ENCODE measurements at places on chromosomes 11 and 22. TPM values are rescaled to one million over a fixed set of nuclear protein-coding genes. Genes with fewer than 3 reads are reported as not detected.

The UCP3 gene
- 1.8 TPM for total RNA-seq

The CD248 gene
- total RNA-seq, result 24.9 TPM

The SERPING1 gene
- total RNA-seq, result 823 TPM

The MOV10L1 gene
- 0.44 TPM for total RNA-seq

The ART1 gene
- not detected for total RNA-seq

The LRRC10B gene
- total RNA-seq, result 1.5 TPM

- H3K4me1 ChIP-seq, result no peaks in the 10 kb centered on the region
- no peaks in the 10 kb centered on the region for H3K36me3 ChIP-seq
- H3K27ac ChIP-seq, result peak overlapping the region; percentile 99
- DNase-seq, result peak; percentile 78
- no peaks in the 10 kb centered on the region for H3K27me3 ChIP-seq
Measured at GRCh38 chr22:46079861-46080821, 70.2 kb upstream of the PPARA start.

DNA sequence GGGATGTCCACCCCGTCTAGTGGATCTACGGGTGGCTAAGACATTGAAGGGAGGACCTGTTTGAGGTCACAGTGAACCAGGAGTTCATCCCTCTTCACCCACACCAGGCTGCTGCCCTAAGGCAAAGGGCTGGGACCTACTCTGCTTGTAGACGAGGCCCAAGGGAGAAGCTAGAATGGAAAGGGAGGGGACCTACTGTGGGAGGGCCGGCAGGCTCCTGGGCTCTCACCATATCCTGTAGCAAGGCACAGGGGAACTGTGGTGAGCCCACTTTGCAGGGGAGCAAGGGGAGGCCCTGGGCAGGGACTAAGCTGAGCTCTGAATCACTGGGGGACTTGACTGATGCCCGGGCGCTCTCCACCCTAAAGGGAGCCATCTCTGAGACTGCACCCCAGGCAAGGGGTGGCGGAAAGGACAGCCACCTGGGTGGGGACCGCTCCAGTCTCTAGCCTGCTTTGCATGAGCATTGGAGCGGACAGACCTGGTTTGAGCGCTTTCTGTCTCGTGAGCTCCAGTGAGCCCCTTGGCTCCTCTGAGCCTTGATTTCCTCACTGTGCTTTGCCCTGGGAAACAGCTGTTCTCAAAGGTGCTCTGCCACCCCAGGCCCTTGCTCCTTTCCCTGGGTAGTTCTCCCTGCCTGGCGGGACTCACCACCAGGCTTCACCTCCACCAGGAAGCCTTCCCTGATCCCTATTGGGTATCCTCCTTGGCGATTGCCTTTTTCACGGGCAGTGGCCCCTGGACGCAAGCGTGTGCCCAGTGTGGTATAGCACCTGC lies 24.2 kb downstream of the PARVG start:
- no peaks in the 10 kb centered on the region for H3K4me1 ChIP-seq
- H3K36me3 ChIP-seq, result no peaks in the 10 kb centered on the region
- no peak overlapping the region for H3K27ac ChIP-seq
- H3K27me3 ChIP-seq, result peaks cover 8% of the 10 kb centered on the region
- peak; percentile 38 for DNase-seq
- H3K4me3 ChIP-seq, result no peak overlapping the region

DNA sequence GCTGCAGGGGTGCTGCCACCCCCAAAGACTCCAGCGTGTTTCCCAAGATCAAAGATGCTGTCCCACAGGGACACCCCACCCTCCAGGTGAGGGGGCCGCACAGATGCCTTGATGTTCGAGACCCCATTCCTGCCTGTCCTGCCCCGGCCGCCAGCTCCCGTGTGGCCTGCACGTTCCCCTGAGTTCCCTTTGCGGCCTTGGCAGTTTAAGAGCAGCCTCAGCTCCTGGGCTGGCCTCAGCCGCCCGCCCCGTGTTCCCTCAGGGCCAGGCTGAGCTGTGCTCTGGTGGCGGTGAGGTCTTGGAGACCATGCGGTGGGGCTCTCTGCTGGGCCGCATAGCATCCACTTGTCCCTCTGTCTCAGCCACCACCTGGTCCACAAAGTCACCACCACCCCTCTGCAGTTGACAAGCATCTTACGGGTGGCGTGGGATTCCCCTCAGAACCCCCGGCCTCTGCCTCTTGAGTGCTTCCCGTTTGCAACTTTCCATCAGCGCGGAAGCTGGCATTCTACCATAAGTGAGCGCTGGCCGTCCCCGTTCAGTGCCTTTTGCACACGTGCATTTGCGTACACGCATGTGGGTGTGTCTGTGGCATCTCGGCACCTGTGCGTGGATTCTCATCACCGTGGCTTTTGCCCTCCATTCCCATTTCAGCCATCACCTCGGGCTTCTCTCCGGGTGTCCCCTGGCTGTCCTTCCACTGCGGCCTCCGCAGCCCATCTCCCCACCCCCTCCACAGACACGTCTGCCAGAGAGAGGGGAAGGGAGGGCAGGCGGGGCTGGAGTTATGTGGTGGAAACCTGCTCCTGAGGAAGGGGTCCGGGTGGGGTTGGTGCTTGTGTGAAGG lies 35.9 kb downstream of the CTTN start:
- no peak for DNase-seq
- H3K27me3 ChIP-seq, result no peaks in the 10 kb centered on the region
- H3K36me3 ChIP-seq, result peaks cover 14% of the 10 kb centered on the region
- no peaks in the 10 kb centered on the region for H3K4me1 ChIP-seq
- no peak overlapping the region for H3K4me3 ChIP-seq

GRCh38 chr11:66238786-66239413 lies 29.5 kb upstream of the RAB1B start:
- H3K4me3 ChIP-seq, result no peak overlapping the region
- no peaks in the 10 kb centered on the region for H3K4me1 ChIP-seq
- no peaks in the 10 kb centered on the region for H3K27me3 ChIP-seq
- no peaks in the 10 kb centered on the region for H3K36me3 ChIP-seq
- H3K27ac ChIP-seq, result no peak overlapping the region
- DNase-seq, result no peak

GRCh38 chr11:61082931-61083531 lies 19.3 kb upstream of the CD5 start:
- H3K27ac ChIP-seq, result no peak overlapping the region
- H3K36me3 ChIP-seq, result no peaks in the 10 kb centered on the region
- H3K4me1 ChIP-seq, result no peaks in the 10 kb centered on the region
- H3K4me3 ChIP-seq, result no peak overlapping the region
- no peaks in the 10 kb centered on the region for H3K27me3 ChIP-seq
- no peak for DNase-seq

DNA sequence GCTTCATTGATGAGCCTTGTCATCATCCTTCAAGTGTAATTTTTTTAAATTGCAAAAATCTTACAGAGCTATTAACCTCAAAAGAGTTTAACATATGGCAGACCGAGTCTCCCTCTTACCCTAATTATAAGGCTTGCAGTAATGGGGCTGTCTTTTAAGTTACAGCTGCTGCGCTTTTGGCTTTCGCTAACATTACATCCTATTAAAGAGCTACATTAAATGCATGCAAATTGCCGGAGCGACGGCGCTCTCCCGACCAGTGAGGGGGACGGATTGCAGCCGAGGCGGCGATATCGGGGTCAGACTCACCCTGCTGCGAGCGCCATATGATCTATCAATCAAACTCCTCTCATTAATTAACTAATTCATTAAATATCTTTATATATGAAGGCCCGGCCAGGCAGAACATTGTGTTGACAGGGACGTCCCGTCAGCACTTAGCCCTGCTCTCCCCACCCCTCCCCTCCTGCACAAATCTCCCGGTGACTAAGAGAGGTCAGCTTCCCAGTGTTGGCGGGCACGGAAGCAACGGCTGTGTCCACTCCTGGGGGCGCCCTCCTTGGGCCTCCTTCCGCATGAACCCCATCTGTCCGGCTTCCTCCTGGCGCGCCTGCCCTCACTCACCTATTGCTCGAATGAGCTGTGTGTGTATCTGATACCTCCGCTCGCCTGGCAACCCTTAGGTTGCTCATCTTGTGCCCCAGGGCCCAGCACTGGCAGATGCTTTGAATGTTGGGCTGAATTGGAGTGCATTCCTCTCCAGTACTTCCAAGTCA lies 156.0 kb upstream of the CADM1 start:
- H3K27ac ChIP-seq, result no peak overlapping the region
- DNase-seq, result no peak
- no peaks in the 10 kb centered on the region for H3K36me3 ChIP-seq
- H3K4me3 ChIP-seq, result peak overlapping the region; percentile 64
- no peaks in the 10 kb centered on the region for H3K4me1 ChIP-seq

DNA sequence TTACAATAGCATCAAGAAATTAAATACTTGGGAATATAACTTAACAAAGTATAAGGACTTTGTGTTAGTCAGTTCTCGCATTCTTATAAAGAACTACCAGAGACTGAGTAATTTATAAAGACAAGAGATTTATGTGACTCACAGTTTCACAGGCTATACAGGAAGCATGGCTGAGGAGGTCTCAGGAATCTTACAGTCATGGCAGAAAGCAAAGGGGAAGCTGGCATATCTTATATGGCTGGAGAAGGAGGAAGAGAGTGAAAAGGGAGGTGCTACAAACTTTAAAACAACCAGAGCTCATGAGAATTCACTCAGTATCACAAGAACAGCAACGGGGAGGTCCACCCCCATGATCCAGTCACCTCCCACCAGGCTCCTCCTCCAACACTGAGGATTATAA lies 32.0 kb upstream of the CCDC134 start:
- H3K36me3 ChIP-seq, result no peaks in the 10 kb centered on the region
- no peak for DNase-seq
- H3K4me3 ChIP-seq, result no peak overlapping the region
- H3K27ac ChIP-seq, result no peak overlapping the region
- H3K27me3 ChIP-seq, result no peaks in the 10 kb centered on the region

DNA sequence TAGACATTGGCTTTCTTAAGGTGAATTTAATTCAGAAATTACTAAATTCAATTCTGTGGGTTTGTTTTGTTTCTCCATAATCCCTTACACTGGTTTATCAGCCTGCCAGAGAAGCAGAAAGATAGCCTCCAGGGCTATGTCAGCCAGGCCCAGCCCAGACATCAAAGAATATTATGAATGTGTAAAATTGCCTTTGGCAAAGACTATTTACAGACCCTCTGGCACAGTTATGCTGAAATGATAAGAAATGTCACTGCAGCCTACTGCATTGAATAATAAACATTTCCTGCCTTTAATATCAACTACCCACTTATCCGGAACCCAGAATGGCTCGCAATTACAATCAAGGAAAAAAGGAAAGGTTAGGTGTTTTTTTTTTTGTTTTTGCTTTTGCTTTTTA lies 562.5 kb upstream of the LRRC4C start:
- no peak overlapping the region for H3K4me3 ChIP-seq
- H3K4me1 ChIP-seq, result no peaks in the 10 kb centered on the region
- no peak overlapping the region for H3K27ac ChIP-seq

DNA sequence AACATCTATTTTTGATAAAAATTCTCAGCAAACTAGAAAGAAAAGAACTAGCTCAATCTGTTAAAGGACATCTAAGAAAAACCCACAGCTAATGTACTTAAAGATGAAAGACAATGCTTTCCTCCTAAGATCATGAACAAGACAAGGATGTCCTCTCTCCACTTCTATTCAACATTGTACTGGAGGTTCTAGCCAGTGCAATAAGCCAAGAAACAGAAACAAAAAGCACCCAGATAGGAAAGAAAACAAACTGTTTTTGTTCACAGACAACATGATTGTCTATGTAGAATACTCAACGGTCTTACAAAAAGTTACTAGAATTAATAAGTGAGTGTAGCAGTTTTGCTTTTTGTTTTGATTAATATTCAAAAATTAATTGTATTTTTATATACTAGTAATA lies 7.8 kb downstream of the CD3D start:
- no peak overlapping the region for H3K4me3 ChIP-seq
- H3K36me3 ChIP-seq, result no peaks in the 10 kb centered on the region
- H3K27ac ChIP-seq, result no peak overlapping the region
- H3K27me3 ChIP-seq, result no peaks in the 10 kb centered on the region
- H3K4me1 ChIP-seq, result no peaks in the 10 kb centered on the region

- H3K4me1 ChIP-seq, result no peaks in the 10 kb centered on the region
- no peak overlapping the region for H3K4me3 ChIP-seq
- DNase-seq, result no peak
- no peaks in the 10 kb centered on the region for H3K36me3 ChIP-seq
- H3K27ac ChIP-seq, result no peak overlapping the region
Measured at GRCh38 chr11:42890773-42891172, 421.0 kb upstream of the API5 start.

DNA sequence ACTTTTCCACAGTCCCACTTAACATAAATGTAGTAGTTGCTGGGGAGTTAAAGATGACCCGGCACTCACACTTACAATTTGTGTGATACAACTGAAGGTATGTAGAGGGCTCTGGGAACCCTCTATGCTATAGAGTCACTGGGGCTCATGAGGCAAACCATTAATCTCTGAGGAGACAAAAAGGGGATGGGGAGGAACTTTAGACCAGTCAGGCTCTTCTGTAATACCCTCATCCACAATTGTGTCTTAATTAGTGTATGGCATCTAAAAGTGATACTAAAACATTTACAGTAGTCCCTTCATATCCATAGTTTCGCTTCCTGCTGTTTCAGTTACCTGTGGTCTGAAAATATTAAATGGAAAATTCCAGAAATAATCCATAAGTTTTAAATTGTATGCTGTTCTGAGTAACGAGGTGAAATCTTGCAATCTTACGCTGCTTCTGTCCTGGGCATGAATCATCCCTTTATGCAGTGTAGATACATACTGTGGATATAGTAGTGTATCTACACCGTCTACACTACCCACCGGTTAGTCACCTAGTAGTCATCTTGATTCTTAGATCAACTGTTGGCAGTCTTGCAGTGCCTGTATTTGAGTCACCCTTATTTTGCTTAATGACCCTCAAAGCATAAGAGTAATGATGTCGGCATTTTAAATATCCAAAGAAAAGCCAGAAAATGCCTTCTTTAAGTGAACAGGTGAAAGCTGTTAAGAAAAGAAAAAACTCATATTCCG lies 12.2 kb downstream of the CBL start:
- H3K36me3 ChIP-seq, result no peaks in the 10 kb centered on the region
- no peak for DNase-seq
- H3K4me3 ChIP-seq, result no peak overlapping the region
- H3K27ac ChIP-seq, result no peak overlapping the region
- no peaks in the 10 kb centered on the region for H3K27me3 ChIP-seq

- no peak for DNase-seq
- H3K27ac ChIP-seq, result no peak overlapping the region
- no peak overlapping the region for H3K4me3 ChIP-seq
- no peaks in the 10 kb centered on the region for H3K27me3 ChIP-seq
- no peaks in the 10 kb centered on the region for H3K36me3 ChIP-seq
- no peaks in the 10 kb centered on the region for H3K4me1 ChIP-seq
Measured at GRCh38 chr11:75028724-75029123, 40.0 kb downstream of the NEU3 start.

DNA sequence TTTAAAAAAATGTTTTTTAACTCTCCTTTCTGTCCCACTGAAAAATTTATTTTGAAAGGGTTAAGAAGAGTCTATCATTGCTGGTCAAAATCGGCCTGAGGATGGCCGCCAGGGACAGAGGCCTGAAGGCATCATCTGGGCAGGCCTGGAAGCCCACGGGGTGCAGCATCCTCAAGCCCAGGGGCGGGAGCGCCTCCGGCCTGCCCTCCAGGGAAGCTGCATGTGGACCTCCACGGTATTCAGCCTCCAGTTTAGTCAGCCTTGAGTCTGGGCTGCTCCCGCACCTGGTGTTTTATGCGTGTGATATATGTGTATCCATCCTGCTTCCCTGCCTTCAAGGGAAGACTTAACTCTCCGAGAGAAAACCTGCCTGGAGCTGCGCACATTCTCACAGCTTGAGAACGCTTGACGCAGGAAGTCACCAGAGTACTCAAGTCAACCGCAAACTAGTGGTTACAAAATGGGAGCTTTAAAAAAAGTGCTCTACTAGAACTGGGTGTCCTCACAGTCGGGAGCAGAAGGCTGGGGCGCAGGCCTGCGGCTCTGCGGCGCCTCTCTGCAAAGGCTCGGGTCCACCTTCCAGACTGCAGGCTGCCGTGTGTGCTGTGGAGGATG lies 13.6 kb upstream of the BID start:
- no peaks in the 10 kb centered on the region for H3K36me3 ChIP-seq
- H3K4me3 ChIP-seq, result no peak overlapping the region
- no peaks in the 10 kb centered on the region for H3K27me3 ChIP-seq
